Stimulated activated CD8-positive, alpha-beta memory T cell treated with anti-CD3 and anti-CD28 coated beads, Interleukin-12 subunit alpha, Interleukin-12 subunit beta, amount 100 ng/mL, for 4 hours (primary cell): ENCODE measurements at places on chromosomes 2 and 18.

GRCh38 chr2:66370824-66371223 lies 64.1 kb upstream of the MEIS1 start:
- DNase-seq, result no peak

- no peak for DNase-seq
Measured at GRCh38 chr2:45699032-45699658, 47.7 kb downstream of the PRKCE start.

GRCh38 chr2:72457801-72458516 lies 310.3 kb upstream of the CYP26B1 start:
- DNase-seq, result no peak

DNA sequence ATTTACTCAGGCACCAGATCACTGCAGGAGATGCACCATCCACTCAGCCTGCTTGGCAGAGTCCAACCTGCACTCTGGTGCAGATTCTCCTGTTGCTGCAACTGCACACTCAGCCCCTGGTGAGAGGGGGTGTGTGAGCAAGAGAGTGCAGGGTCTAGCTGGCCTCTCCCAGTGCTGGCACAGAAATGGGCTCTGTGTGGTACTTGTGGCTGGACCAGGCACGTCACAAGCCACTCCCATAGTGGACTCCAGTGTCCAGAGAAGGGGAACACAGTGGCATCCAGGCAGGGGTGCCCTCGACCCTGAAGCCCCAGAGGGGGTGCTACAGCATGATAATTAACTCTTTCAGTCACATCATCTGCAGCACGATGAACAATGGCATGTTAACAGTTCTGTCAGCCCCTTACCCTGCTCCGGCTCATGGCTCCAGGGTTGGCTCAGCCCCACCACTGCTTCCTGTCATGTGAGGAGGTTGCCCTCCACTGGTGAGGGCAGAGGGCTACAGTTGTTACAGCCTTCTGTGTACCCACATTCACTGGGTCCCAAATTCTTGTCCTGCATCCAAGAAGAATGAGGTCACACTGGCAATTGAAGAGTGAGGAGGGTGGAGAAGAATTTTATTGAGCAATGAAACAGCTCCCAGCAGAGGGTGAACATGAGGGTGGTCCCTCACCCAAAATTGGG lies 135.7 kb downstream of the EVA1A start:
- no peak for DNase-seq

DNA sequence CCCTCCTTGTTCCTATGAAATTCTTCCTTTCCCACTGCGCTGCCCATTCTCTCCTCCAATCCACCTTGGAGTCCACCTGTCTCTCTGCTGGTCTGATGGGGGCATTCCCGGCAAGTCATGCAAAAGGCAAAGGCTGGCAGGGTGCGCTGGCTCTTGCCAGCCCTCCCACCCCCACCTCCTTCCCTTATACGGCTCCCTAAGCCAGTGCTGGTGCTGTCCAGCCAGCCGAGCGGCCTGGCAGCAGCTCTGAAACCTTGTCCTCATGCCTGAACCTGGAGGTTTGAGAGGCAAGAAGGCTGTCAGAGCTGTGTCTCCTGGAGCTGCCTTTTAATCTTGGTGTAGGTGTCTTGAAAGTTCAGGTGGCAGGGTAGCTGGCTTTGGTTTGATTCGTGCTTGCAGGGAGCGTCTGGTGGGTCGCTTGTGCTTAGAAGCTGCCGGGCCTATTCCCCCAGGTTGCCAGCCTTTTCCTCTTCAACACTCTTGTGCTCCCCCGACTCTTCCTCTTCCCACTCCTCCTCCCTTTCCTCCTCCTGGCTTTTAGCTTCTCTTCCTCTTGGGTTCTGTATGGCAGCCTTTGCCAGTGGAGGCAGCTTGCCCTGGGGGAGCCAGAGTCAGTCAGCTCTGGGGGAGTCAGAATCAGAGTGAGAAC lies 748 bp downstream of the LIPG start:
- no peak for DNase-seq

GRCh38 chr18:36295214-36295613 lies 2.3 kb upstream of the FHOD3 start:
- no peak for DNase-seq

DNA sequence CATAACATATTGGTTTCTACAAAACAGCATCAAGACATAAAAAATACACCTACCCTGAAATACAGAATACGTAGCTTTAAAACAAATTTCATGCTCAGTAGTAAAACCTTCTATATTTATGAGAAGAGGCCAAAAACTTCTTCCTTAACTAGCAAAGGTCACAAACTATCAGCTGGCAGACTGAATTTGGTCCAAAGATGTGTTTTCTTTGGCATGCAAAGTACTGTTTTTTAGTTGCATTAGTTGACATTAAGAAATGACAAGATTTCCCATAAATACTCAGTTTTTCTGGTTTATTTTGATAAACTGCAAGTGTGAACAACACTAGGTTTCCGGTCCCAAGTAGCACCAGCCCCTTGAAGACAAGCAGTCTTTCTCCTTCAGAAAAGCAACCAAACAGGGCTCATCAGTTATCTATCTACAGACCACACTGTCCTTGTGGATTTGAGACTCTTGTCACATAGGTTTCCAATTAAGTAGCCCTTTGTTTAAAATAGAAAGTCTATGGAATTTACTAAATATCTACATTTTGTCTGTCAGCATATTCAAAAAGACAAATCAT lies 35.6 kb downstream of the SLC25A12 start:
- no peak for DNase-seq

- DNase-seq, result no peak
Measured at GRCh38 chr2:100571668-100572067, 8.9 kb downstream of the PDCL3 start.

DNA sequence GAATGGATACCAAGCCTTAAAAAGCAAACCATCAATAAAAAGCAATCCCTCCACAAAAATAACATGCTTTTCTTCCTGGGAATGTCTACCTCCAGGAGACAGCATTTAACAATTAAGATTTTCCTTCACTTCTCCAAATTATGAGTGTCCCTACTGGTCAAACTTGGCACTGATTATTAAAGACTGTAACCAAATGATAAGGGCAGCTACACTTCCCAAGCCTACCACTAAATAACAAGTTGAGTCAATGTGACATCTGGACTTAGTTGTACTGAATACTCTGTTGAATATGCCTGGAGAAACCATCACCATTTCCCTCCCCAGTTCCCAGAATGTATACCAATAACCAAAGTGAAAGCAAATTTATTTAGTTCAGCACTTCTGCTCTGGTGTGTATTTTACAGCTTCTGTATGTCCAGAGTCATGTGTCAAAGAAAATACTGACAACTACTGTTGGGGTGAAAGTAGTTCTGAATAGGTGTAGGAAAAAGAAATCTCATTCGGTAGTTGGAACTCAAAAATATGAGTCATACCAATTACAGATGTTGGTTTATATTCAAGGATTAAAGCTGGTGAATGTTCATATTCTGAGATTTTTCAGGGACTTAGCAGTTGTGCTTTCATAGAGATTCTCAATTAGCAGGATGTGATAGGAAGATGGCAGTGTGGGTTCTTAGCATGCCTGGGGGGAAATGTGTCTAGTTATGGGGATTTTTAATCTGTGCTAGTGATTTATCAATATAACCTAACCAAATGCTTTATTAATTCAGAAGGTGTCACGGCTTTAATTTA lies 1291.6 kb upstream of the GYPC start:
- no peak for DNase-seq

- DNase-seq, result no peak
Measured at GRCh38 chr2:101339266-101339880, 30.9 kb upstream of the RNF149 start.

DNA sequence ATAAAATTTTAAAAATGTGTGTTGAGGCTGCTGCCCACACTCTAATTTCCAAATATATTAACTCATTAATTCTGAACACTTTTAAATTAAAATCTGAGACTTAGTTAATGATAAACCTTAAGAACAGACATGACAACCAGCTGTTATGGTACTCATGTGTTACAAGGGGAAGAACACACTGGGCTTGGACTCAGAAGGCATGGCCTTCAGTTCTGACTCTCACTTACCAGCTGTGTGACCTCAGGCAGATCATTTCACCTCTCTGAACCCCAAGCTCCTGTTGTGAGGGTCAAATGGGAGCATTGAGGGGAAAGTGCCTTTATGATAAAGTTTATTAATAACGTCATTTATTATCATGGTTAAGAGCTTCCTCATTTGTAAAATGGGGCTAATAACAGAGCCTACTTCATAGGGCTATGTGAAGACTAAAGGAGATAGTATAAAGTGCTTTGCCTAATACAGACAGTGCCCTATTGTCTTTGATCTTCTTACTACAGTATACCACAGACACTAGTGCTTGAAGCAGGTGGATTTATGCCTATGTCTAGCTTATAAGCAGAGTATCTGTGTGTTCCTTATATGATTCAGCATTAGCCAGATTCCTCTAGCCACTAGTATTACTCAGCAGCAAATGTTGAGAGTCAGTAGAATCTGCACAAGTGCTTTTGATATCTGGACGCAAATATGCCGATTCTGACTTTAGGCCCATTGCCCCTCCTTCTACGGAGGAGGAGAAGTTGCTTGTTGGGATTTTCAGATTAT lies 99.6 kb downstream of the SGPP2 start:
- DNase-seq, result no peak

GRCh38 chr18:8391068-8391467 lies 218.2 kb upstream of the RAB12 start:
- no peak for DNase-seq

GRCh38 chr18:80112624-80113248 lies 3.7 kb downstream of the ADNP2 start:
- no peak for DNase-seq

DNA sequence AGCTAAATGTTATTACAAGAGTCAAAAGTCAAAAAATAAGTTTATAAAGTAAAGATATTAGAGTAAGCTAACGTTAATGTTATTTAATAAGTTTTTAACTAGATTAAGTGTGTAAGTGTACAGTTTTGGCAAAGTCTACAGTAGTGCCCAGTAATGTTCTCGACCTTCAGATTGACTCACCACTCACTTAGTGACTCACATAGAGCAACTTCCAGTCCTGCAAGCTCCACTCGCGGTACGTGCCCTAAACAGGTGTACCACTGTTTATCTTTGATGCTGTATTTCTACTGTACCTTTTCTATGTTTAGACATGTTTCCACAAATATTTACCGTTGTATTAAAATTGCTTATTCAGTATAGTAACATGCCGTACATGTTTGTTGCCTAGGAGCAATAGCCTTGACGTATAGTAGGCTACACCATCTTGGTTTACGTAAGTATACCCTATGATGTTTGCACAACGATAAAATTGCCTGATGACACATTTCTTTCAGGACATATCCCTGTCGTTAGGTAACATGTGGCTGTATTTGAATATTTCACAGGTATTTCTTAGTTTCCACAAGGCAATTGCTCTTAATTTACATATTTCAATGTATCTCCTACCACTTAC lies 1641.9 kb upstream of the PIK3C3 start:
- DNase-seq, result no peak

DNA sequence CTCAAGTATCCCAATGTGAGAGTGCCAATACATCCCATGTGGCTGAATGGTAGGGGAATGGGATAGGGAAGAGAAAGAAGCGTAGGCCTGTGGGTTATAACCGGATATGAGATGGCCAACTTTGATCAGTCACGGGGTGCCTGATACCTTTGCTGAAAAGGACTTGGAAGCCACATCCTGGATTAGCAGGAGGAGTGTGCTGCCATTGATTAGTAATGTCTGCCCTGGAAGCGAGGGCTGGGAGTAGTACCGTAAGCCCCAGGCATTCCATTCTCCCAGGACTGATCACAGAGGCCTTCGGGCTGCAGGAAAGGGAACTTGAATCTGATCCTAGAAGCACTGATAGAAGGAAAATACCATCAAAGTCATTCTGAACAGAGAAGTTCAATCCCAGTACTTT lies 218.5 kb downstream of the TFCP2L1 start:
- DNase-seq, result no peak

- DNase-seq, result no peak
Measured at GRCh38 chr2:238650536-238650935, 197.3 kb upstream of the TWIST2 start.

DNA sequence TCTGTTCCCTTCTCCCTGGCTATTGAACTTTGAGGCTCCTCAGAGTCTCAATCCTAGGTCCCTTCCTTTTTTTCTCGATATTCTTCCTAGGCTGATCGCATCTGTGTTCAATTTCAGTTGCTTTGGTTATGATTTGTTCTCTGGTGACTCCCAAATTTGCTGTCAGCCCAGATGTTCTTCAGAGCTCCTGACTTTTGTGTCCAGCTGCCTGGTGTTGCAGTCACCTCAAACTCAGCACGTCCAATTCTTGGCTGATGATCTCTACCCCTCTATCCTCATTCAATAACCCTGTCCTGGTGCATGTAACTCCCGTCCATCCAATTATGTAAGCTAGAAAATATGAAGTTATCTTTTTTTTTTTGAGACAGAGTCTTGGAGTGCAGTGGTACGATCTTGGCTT lies 31.4 kb downstream of the DIS3L2 start:
- DNase-seq, result no peak

- no peak for DNase-seq
Measured at GRCh38 chr2:190469771-190470170, 61.6 kb downstream of the MFSD6 start.

DNA sequence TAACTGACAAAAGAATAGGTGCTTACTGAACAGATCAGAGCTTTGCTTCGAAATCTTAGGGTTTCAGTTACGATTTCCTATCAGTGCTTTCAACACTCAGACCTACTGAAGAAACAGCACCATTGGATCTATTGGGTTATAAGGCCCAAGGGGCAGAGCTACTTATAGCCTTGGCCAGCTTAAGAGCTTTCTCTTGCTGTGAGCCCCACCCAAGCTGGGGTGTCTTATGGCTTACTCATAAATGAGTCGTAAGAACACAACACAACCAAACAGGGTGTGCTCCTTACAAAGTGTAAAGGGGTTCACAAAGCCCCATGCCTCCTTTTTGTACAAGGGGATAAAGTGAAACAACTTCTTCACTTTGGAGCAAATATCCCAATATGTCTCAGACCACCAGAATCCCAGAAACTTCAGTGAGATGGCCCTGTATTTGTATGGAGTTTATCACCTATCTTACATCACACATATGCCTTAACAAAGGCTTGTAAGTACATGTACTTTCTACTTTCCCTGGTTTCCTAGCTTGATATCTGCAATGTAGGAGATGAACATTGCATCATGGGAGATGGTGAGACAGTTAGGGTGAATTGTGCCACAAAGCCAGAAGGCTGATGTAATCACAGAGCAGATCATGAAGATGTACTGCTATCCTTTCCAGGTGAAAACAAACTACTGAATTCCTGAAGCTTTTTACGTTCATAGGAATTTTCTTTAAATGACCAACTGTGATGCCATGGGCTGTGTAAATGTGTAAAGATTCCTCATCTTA lies 115.5 kb upstream of the GLI2 start:
- DNase-seq, result no peak

DNA sequence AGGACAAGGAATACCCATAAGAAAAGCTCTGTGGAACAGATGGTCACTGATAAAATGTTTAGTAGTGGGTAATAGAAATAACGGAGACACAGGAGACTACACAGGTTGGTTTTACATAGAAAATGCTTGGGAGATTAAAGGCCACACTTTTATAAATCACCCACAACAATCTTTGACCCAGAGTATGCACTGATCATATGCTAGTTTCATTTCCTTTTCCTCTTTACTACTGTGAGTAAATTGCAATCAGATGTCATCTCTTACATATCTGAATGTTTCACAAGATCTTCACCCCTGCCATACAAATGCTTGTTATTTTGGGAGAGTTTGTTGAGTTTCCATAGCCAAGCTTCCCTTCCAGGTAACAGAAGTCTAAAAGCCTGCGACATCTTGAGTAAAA lies 978.4 kb upstream of the KLHL29 start:
- no peak for DNase-seq
